ENCODE measurements at places on chromosomes 3 and 15.

DNA sequence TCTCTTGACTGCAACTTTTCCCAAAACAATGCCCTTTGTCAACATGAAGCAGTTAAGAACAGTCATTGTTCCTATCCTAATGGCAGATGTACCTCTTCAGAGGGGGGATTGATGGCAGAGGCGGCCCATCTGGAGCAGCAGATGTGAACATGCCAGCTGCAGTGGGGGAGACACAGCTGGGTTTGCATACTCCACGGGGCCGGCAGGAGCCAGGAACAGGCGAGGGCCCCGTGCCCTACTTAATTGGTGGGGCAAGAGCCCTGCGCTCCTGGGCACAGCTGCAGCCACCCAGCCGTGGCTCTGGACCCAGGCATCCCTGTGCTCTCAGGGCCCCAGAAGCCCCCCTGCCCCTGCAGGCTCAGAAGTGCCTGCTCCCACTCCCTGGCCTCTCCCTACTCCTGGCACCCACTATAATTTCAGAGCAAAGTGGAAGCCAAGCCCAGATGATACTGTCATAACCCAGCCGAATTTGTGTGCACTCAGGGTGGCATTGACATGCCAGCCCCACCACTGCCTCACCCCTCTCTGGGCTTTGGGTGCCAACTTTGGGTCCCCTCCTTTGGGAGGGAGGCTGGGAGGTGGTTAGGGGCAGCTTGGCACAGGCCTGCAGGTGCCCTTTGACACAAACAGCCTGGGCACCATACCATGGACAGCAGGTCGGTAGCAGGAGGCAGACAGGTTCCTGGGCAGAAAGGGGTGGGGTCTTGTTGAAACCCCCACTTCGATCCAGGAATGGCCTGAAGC lies 34.6 kb downstream of the ROPN1B start:
- no peak for DNase-seq

DNA sequence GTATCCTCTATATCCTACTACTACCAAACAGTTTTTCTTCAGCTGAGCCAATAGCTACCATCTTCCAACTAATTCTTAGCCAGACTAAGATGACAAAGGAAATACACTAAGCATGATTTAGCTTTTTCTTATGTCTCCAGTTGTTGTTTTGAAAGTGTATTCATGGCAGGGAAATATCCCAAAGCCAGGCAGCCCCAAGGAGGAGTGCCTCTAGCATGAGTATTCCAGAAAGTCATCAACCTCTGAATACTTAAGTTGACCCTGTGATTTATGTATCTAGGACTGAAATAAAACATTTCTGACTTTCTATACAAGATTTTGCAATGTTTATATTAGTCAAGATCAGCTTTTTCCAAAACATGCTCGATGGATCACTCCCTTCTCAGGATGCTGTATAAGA lies 449.1 kb downstream of the IL5RA start:
- DNase-seq, result no peak

GRCh38 chr3:20916951-20917606 lies 731.1 kb upstream of the SGO1 start:
- DNase-seq, result no peak

- DNase-seq, result no peak
These were observed 7.5 kb upstream of the APOD start for GRCh38 chr3:195591220-195591619.

DNA sequence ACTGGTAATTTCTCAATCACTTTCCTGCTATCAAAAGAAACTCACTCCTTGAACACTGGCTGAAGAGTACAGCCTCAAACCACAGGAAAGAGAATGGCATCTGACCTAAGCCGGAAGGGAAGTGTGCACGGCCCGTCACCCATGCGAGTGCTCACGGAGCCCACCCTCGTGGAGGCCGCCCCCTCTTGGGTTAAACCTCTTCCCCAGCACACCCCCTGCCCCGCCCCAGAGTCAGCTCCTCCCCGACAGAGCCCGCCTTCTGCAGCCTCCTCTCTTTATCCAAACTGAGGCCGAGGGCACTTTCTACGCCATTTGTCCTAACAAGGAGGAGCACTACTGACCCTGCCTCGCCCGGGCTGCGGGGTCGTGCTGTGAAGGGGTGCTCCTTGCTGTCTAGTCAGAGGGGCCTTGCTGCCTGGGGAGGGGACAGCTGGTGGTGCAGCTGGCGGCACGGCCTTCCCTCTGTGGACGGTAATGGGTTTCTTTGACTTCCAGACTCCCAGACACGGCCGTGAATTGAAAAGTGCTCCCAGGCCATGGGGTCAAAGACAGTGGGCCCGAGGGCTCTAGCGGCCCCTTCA lies 137.7 kb downstream of the NSMCE3 start:
- DNase-seq, result no peak

DNA sequence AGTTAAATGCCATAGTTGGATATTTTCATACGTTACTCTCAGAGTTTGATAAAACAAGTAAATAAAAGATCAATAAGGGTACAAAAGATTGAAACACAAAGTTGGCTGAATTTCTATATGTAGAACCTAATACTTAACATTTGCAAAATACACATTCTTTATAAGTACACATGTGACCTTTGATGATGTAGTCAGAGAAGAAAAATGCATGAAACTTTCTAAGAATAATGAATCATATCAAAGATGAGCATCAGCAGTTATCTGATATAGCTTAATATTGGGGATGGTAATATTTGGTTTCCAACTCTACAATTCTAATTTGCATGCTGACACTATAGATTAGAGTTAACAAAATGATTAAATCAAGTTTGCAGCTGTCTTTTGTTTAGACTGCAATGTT lies 188.0 kb upstream of the TGFBR2 start:
- no peak for DNase-seq

GRCh38 chr3:157238457-157238856 lies 78.5 kb upstream of the CCNL1 start:
- DNase-seq, result no peak

DNA sequence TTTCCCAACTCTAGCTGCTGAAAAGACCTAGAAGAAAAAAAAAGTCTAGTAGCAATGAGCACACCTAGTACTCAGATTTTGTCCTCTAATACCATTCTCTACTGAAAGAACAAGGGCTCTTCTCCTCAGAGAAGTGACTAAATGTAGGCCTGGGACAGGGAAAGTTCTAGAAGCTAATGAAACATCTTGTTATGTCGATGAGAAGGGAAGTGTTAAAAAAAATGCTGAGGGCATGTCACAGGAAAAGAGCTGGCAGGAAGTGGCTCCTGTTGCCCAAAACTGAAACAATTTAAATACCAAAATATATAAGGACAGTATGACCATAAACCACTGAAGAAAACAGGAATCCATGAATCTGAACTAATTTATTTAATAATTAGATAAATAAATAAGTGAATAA lies 581.4 kb upstream of the TBL1XR1 start:
- no peak for DNase-seq

DNA sequence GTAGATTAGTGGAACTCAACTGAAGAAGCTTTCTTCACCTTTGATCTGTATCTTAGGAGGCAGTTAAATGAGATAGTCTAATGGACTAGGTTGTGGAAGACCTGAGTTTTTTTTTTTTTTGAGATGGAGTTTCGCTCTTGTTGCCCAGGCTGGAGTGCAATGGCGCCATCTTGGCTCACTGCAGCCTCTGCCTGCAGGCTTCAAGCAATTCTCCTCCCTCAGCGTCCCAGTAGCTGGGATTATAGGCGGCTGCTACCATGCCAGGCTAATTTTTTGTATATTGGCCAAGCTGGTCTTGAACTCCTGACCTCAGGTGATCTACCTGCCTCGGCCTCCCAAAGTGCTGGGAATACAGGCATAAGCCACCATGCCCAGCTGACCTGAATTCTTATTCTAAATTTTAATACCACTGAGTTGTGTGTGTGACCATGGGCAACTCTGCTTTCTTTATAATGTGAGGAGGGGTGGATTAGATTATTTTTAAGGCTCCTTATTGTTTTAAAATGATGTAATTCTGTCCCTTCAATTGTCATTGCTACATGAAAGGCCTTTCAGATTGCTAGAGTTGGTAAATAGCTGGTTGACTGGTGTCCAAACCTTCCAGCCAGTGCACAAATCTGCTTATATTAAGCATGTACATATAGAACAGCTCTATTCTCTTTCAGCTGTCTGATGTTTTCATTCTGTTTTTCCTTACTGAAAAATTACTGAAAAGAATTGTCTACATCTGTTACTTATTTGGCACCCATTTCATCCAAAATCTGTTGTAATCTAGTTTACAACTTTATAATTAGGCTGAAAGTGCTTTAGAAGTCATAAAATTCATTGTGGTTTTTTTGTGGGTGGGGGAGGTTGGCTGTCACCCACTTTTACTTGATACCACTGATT lies 2.3 kb downstream of the LNP1 start:
- DNase-seq, result no peak

- no peak for DNase-seq
These were observed 508.7 kb downstream of the SOX2 start for GRCh38 chr3:182220471-182220870.

GRCh38 chr15:80536231-80536630 lies 132.0 kb downstream of the ARNT2 start:
- no peak for DNase-seq

DNA sequence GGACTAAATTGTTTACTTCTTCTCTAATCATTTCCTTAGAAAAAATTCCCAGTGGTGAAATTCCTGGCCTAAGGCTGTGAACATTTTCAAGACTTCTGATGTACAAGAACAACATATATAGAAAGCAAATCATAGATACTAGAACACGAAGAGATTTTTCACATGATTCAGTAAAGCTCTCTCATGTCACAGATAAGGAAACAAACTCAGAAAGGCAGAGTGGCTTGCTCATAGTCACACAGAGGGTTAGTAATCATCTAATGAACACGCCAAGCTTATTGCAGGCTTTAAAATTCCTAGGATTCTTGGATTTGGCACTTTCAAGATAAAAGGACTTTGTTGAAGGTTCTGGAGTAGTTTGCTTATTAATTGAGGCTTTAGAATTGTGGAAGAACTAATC lies 26.2 kb downstream of the CRTAP start:
- DNase-seq, result no peak

GRCh38 chr3:28637742-28638141 lies 289.1 kb upstream of the AZI2 start:
- DNase-seq, result no peak

DNA sequence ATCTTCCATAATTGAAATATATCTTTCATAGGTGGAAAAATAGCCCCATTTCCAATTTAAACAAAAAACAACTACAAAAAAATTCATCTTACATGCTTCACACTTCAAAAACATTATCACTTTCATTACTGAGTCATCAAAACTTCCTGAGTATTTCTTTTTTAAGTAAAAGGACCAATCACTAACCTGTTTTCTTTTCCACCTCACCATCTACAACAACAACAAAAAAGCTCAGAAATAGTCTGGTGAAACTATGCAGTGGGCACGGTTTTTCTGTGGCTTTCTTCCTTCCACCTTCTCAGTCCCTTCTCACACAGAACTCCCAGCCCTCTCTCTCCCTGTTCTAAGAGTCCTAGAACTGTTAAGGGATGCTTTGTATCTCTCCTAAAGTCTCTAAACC lies 20.3 kb upstream of the TNIK start:
- DNase-seq, result no peak

GRCh38 chr15:35728219-35728940 lies 182.4 kb upstream of the DPH6 start:
- no peak for DNase-seq

GRCh38 chr15:74322558-74323180 lies 44.8 kb downstream of the CYP11A1 start:
- peak; percentile 20 for DNase-seq

GRCh38 chr3:25043177-25043576 lies 384.9 kb upstream of the RARB start:
- DNase-seq, result no peak

DNA sequence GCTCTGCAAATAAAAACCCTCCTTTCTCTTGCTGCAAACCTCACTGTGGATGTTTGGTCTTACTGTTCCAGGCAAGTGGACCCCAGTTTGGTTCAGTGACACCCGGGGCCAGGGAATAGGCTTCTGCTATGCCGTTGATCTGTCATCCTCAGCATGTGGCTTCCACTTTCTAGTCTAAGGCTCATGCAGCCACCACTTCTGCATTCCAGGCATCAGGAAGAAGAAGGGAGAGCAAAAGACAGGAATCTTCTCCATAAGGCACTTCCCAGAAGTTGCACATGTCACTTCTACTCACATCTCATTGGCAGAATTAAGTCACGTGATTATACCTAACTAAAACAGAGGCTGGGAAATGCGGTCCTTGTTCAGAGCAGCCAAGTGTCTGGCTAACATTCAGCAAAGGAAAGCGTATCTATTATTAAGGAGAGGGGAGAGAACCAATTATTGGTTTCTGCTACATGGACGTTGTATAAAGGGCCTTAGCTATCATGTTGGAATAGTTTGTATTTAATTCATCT lies 173.6 kb upstream of the PFN2 start:
- no peak for DNase-seq

DNA sequence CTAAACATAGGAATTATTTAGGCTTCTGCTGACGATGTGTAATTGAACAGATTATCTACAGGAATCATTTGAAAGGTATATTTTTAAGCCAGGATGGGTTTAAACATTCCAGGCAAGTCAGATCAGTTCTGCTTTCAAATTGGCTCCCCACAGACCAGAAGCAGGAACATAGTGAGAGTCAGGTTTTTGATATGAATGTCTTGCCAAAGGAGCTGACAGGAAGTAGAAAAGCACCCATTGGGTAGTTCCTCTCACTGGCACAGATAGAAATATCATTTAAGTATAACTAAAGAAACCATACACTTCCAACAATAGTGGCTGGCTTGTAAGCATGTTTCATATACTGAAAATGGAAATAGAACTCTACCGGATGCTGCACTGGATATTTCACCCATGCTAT lies 95.2 kb downstream of the CLDN1 start:
- DNase-seq, result no peak

DNA sequence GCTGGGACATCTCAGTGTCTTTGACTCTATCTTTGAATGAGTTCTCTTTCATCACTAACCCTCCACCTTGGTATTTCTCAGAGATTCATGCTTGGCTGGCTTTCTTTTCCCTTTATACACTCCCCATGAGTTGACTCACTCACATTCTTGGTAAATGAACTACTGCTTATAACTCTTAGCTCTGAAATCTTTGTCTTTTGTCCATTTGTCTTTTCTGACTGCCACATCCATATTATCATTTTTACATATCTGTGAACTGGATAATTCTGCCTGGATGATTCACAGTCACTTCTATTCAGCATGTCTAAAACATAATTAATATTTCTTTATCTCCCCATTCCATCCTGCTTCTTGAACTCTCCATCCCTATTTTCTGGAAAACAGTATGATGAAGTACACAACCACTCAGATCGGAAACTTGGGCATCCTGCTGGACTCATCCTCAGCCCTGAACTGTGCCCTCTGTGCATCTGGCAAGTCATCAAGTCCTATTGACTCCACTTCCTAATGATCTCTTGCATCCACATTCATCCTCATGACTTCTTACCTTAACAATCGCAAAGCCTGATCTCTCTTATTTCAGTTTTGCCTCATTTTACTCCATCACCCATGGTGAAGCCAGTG lies 66.9 kb downstream of the KCNAB1 start:
- no peak for DNase-seq

DNA sequence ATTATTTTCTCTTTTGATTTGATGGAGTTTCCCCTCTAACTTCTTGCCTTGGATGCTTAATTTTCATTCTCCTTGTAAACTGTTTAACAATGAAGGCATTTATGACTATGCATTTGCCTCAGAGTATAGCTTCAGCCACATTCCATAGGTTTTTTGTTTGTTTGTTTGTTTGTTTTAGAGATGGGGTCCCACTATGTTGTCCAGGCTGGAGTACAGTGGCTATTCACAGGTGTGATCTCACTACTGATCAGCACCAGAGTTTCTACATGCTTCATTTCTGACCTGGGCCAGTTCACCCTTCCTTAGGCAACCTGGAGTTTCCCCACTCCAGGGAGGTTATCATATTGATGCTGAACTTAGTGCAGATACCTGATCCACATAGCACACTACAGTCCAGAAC lies 4.1 kb downstream of the SECISBP2L start:
- DNase-seq, result no peak
